ENCODE measurements at places on chromosomes 7 and 10.

- no peak for DNase-seq
Measured at GRCh38 chr7:140972876-140973829, 41.6 kb downstream of the MRPS33 start.

DNA sequence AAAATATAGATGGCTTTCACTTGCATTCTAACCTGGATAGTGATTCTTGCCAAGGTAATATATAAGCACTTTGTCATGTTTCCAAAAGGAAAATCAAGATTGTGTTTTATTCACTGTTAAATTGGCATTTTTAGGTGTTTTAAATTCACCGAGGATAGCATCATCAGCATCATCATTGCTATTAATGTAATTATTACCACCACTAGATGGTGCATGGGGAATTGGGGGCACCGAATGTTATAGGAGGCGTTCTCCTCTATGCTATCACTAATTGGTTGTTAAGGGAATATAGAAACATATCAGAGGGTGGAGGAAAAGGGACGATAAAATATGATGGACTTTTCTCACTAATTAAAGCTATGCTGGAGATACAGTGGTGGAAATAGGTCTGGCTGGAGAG, 95.5 kb downstream of the CELF2 start:
- no peak for DNase-seq

DNA sequence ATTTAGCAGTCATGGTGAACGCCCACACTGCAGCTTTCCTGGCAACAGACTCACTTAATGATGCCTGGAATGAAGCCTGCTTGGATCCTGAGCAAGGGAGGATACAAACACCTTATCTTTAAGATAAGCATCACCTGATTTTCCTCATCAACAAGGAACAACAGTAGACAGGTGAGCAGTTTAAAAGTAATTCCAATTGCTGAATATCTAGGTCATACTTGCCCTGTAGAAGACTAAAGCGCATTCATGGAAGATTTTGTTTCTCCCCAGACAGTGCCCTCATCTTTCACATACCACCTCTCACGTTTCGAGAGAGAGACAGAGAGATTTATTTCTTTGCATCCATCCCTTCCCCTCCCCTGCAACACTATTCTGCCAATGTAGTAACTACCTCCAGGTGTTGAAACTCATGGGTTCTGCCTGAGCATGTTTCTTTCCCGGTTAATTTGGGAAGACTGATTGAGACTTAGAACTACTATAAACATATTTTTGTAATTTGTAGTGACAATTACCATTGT, 660.7 kb downstream of the PARD3 start:
- DNase-seq: no peak

GRCh38 chr10:46077731-46078413, 31.8 kb upstream of the MSMB start:
- no peak for DNase-seq

GRCh38 chr7:2723138-2723850, 35.3 kb downstream of the AMZ1 start:
- no peak for DNase-seq

DNA sequence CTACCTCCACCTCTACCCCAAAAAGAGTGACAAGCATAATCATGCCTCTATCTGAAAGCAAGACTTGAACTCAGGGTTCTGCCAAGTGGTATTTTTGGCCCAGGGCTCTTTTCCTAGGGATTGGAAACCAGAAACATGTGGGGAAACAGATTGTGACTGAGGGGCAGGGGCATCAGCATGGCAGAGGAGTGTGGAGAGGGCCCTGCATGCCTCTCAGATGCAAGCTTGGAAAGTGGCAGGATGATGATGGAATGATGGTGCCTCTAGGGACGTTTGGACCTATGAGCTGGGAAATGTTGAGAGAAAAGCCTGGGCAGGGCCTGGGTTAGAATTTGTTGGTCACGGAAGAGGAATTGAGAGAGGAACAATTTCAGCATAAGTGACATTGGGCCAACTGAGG, 78.4 kb upstream of the LEP start:
- no peak for DNase-seq

- DNase-seq: no peak
Measured at GRCh38 chr7:115357703-115357999, 435.8 kb downstream of the MDFIC start.

DNA sequence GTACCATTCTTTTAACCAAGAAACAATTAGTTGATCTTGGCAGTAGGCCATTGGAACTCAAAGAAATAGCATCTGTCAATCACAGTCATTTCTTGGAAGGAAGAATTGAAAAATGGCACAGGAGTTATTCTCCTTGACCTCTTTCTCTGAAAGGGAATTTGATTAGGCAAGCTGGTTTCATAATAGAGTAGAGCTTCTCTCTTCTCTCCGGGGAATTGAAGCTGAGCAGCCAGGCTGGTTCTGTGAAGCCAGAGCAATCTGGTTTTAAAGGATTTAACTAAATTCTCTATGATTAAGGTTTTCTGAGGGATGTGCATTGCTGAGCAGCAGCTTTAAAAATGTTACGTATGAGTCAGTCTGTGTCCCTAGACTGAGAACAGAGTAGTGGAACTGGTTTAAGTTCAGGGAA, 70.2 kb downstream of the AHCYL2 start:
- no peak for DNase-seq

GRCh38 chr10:100642295-100642994, 102.9 kb upstream of the PAX2 start:
- no peak for DNase-seq

DNA sequence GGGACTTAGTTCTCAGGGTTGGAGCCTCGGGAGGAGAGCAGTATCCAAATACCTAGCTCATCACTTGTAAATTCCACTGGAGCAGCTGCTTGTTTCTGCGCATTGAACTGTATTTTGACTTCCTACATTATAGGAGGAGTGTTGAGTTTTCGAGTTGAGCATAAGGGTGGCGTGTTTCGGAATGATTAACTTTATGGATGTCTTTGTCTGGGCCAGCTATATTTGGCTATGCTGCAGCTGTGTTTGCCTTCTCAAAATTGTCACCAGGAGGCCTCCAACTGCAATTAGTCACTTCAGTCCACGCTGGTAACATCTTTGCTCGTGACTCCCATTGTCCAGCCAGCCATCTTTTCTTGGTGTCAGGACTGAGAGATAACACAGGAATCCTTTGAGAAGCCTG, 9.1 kb downstream of the CELF2 start:
- no peak for DNase-seq

- no peak for DNase-seq
Measured at GRCh38 chr7:148079206-148080080, 511.1 kb upstream of the C7orf33 start.

- no peak for DNase-seq
Measured at GRCh38 chr7:34338961-34339526, 319.0 kb upstream of the NPSR1 start.

- DNase-seq: no peak
Measured at GRCh38 chr10:26855186-26855585, 5.6 kb downstream of the ABI1 start.

GRCh38 chr7:85710960-85711359, 524.1 kb upstream of the SEMA3D start:
- no peak for DNase-seq

DNA sequence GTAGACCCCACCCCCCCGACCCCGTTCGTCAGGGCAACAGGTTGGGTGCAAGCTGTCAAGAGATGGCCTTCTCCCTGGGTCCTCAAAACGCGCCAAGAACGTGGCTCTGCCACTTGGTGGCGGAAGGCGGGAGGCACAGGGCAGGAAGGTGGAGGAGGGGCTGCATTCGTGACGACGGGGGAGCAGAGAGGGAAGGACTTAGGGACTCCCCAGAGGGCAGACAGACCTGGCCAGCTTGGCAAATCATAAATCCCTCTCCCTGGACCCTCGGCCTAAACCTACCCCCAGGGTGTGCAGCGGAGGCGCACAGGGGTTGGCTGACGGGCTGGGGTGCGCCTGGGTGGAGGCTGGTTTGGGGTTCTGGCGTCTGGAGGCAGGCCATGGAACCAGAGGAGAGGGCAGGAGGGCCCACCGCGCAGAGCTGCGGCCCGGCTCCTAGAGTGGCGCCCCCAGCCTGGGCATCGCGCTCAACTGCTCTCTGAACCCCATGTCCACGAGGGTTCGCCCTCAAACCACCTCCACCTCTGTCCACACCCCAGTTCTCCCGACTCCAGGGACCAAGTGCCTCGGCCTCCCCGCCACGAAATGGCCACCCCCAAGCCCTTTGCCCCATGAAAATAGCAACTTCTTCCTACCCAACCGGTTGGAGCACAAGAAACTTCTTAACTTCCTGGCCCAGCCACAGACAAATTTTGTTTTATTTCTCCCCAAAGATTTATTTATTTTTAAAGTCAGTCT, 10.8 kb upstream of the GATA3 start:
- no peak for DNase-seq

GRCh38 chr7:19928247-19928646, 154.8 kb upstream of the TMEM196 start:
- no peak for DNase-seq

DNA sequence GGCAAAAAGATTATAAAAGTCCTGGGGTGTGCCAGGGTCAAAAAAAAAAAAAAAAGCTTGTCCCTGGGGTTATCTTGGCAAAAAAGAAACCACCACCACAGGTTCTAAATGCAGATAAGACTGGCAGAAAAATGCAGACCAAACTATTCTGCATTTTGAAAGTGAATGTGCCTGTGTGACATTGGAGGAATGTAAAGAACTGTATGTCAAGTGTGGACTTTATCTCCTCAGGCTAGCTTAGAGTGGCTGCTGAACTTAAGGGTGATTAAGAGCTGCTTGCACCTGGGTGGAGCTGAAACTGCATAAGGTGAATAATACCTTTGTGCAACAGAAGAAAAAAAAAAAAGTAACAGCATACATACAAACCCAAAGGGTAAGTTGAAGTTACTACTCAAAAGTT, 1.3 kb upstream of the NAPEPLD start:
- DNase-seq: no peak

DNA sequence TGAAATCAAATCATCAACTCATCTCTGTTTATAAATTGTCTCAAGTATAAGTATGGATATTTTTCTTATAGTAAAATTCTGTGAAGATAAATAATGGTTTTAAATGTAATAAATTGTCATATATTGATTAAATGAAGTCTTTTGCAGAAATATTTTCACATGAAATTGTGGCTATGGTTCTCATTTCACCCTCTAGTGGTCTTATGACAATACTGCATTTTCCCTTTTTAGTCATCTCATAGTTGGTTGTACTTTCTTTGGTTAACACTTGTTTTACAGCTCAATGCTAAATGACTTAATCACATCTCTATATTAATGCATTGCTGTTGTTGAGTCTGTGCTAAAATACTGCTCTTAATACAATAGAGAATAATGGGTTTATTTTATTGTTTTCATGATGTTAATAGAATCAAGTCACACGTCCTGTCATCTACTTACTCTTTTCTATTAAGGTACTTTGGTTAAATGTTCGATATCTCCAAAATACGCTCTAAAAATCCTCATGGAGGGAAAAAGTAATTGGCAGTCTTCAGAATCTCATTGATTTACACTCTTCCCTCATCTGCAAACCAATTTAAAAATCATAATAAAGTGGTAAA, 38.0 kb upstream of the CACNA2D1 start:
- DNase-seq: no peak

DNA sequence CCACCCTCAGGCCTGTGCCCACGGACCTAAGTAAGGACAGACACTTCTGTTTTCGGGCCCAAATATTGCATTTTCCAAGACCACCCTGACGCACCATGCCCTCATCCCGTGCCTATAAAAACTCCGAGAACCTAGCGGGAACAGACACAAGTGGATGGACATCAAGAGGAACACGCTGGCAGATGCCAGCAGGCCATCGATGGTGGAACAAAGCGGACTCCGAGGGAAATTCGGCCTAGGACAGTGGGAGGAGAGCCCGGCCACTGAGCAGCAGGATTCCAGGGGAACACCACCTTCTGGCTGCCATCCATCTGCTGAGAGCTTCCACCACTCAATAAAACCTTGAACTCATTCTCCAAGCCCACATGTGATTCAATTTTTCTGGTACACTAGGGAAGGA, 243.6 kb upstream of the ZWINT start:
- no peak for DNase-seq

GRCh38 chr7:339696-340095, 49.7 kb downstream of the FOXL3 start:
- no peak for DNase-seq

DNA sequence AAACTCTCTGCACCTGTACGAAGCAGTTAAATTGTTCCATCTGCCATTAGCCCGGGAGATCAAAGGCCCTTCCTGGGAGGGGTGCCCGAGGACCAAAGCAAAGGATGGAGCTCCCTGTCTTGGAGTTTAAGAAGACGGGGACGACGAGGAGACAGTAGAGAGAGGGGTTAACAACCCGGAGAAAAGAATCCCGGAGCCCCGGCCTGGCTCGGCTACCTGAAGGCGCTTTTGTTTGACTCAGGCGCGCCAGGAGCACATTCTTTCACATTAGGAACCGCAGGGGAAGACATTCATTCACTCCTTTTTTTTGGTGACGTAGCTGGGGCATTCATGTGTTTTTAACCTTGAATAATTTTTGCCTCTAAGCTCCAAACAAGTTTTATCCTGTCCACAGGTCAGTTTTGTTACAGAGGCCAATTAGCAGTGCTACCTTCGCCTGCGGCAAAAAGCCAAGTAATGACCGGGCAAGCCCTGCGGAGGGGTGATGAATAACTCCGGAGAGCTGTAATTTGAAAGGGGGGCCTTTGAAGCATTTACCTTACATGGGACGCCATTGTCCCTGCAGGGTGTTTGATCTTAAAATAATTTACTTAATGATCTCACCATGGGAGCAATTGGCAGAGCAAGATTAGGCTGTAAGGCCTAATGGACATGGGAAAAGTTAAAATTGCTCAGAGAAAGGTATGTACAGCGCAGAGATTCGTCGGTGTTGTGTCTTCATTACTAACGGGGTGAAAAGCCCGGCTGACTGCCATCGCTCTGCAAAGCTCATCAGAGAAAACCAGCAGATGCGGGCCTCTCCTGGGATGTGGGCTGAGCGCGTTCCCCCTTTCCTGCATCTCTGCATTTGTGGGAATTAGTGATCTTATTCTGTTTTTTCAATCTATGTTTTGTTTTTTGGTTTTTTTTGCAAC, 258.0 kb upstream of the SP4 start:
- no peak for DNase-seq

- no peak for DNase-seq
Measured at GRCh38 chr7:13293264-13294002, 606.0 kb downstream of the ARL4A start.

DNA sequence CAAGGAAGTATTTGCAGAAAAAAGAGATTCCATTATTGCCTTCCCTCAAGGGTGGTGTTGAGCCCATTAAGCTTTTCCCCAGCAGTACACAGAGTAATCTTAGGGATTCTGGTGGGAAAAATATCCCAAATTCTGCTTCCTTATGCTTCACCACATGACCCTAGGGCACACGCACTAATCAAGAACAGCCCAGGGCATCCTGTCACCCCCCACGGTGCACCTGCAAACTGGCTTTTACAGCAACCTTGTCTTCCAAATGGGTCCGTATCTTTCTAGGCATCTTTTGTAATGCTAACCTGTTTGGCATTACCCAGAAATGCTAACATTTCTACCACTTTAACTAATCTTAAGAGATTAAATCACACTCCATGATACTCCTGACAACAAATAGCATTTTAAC, 926 bp upstream of the C7orf33 start:
- no peak for DNase-seq

DNA sequence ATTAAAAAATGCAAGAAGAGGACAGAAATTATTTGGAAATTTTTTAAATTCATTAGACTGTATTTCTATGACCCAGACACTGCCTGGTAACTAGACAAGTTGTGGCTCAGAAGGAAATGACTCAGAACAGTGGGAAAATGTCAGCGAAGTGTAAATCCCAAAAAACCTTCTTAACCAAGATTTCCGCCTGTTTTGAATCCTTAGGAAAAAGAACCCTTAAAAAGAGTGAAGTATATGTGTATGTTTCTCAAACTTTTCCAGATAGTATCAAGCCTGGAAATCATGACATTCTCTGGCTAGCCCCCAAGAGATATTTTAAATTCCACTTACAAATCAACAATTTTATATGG, 42.7 kb upstream of the PLXNA4 start:
- no peak for DNase-seq
